Testis (tissue), 5 donors: ENCODE measurements at places on chromosomes 3 and 15. TPM values are rescaled to one million over a fixed set of nuclear protein-coding genes. Genes with fewer than 3 reads are reported as not detected.

DNA sequence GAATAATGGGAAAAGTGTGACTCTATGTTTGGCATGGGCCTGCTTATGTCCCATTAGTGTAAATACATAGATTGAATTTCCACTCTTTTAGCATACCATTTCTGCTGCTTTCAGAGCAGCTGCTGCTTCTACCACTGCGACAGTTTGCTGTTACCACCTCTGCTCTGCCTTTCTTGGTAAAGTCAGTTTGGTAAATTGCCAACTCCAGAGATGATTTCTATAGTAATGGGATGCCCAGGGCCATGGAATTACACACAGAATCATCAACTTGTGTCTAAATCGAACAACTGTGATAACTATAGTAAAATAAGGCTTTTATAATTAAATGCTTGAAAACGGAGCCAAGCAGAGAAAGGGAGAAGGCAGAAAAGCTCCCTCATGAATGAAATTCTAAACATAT is 168.4 kb upstream of the VEPH1 start:
- no peak for DNase-seq

Gene ST3GAL6
- 2.1 TPM for polyA plus RNA-seq

DNA sequence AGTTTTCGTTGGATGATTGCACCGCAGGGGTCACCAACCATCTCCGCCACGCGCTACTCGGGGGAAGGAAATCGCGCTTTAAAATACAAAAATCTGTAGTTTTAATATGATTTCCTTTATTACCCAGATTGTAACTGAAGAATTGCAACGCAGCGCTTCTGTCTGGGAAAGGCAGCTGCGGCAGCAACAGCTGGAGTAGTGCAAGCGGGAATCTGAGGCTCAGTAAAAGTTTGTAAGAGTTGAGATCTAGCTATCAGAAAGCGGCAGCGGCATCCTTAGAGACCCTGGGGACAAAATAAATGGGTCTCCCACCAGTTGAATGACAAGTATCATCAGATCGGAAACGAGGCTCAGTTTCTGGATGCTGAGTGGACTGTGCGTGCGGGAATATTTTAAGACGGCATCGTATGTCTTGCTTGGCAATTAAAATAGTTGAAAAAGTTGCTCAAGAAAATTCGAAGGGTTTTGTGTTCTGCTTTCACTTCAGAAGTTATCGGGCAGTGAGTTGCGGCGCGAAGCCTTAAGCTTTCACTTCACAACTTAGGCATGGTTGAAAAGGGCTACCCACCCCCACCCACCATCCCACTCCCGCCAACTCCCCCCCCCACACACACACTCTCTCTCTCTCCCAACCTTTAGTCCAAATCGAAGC is 2.7 kb downstream of the MECOM start:
- DNase-seq: no peak

Gene SMCO1
- 0.91 TPM for polyA plus RNA-seq

Gene LMOD3
- 0.55 TPM for polyA plus RNA-seq

Gene SLC28A2
- polyA plus RNA-seq: not detected
